Astrocyte of the hippocampus (primary cell): ENCODE measurements at places on chromosomes 5 and 9.
A peak's percentile ranks its signal among the peaks of the same experiment; 100 is the strongest.

- no peak for DNase-seq
These were observed 1.6 kb downstream of the MGAT4B start for GRCh38 chr5:179805070-179805528.

DNA sequence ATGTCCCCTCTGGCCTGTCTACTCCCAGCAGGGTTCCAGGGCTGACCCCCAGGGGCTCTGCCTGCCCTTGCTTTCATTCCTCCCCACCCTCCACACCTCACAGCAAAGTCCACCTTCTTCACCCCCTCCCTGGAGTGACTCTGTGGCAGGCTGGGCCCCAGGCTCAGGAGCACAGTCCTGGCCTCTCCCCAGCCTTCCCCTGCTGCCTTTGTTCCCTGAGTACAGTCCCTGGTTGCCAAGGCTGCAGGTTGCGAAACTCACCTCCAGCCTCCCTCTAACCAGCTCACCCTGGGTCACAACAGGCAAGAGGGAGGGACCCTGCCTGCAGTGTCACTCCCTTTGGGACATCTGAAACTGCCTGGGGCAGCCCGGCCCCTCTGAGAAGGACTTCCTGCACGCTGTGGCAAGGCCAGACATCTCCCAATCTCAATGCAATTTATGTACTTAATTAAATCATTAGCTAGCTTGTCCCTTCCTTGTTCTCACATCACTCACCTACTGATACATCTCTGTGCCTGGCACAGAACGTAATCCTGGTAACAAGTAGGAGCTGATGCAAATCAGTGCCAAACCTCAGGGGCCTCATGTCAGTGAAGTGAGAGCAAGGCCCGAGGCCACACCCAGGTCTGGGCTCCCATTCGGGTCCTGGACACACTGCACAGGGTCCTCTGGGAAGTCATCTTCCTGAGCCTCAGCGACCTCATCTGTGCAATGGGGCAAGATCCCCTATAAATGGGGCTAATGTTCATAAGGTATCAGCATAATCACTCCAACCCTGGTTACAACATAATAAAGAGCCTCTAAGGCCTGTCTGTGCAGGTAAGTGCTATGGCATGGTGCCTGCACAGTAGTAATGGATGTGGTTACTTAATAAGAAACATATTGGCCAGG lies 27.3 kb upstream of the TRIM14 start:
- peak; percentile 22 for DNase-seq

- DNase-seq, result no peak
These were observed 37.9 kb upstream of the PIK3R1 start for GRCh38 chr5:68177676-68178075.

DNA sequence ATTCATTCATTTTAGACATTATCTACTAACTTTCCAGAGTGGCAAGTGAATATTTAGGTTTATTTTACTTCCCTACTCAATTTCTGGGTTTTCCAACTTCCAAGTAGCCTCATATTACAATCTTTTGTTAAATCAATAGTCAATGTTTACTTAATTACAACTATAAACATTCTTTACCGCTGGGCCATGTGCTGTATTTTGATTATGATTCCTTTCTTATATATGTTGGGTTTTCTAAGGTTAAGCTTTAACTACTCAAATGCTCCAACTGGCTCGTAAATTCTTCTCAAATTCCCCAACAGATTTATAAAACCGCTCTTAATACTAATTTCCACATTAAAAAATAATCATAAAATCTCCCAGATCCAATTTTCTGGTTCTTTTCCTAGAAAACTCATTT lies 110.1 kb upstream of the ABCA1 start:
- no peak for DNase-seq

DNA sequence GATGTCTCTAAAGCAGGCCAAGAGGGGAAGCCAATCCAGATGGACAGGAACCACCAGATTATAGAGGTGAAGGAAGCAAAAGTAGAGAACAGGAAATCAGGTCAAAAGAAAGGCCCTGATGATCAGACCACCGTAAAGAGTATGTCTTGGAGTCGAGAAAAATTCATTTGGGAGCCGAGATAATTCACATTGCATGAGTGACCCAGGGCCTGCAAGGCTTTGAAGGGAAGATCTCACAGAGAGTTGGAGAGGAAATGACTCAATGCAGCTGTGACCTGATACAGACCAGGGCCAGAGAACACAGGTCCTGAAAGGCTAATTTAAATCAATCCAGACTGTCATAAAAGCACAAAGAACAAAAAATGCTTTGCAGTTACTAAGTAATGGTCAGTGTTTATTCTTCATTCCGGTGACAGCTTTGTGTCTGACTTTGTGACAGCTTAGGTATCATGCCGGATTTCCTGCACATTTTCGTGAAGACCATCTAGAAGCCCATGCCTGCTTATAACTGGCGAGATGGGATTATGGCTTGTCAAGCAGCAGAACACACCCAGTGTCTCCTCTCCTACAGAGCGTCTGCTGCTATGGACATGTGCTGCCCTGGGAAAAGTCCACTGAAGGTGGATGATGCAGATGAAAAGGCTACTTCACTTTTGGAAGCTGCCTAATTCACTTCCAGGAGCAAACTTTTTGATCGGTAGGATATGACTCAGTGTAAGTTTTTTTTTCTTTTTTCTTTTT lies 5.8 kb upstream of the ACTBL2 start:
- DNase-seq, result peak; percentile 35

GRCh38 chr9:136059321-136059791 lies 35.7 kb downstream of the NACC2 start:
- no peak for DNase-seq

DNA sequence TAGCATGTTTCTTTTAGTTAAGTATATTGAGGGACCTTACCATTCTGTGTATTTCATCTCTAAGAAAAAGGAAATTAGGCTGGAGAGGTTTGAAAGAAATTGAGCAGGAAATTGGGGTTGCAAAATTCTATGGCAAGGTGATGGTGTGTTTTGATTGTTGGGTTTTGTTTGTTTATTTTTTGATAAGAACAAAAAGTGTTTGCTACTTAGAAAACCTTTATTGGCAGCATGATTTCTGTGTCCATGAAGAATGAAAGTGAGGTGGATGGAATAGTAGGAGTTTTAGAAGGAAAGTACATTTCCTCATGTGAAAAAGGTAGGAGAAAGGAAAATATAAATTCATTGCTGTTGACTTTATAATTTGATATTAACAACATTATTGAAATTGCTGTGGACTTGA lies 167.1 kb downstream of the CD180 start:
- no peak for DNase-seq

DNA sequence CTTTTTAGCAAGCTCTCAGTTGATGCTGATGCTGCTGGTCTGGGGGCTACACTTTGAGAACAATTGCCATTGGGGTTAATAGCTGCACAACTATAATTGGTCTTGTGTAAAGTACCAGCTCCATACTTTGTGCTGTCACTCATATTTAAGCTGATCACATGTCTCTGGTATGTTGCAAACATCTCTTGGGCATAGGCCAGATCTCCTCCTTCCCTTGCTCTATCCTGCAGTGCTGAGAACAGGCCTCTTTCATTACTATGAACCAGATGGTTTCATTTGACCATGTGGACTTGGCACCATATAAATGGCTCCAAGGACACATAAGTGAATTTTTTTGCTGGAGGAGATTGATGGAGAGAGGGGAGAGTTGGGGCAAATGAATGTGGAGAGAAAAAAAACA lies 48.4 kb downstream of the DMRT2 start:
- DNase-seq, result no peak

GRCh38 chr9:13726746-13727145 lies 447.3 kb upstream of the MPDZ start:
- DNase-seq, result no peak

DNA sequence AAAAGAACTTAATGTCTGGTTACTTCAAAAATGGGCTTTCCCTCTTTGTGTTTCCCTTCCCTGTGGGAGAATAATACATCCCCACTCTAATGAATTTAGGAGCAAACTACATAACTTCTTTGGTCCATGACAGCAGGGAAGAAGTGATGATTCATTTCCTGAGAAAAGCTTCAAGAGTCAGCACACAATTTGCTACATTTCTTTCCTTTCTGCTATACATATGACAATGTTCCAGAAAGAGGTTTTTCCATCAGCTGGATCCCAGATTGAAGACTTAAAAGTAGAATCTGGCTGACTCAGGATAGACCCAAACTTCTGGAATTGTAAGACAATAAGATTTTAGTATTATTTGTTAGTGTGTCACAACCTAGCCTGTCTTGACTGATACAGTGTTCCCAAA lies 126.1 kb downstream of the DRD1 start:
- DNase-seq, result no peak

GRCh38 chr9:127049044-127049443 lies 73.4 kb downstream of the ANGPTL2 start:
- DNase-seq, result peak; percentile 82

DNA sequence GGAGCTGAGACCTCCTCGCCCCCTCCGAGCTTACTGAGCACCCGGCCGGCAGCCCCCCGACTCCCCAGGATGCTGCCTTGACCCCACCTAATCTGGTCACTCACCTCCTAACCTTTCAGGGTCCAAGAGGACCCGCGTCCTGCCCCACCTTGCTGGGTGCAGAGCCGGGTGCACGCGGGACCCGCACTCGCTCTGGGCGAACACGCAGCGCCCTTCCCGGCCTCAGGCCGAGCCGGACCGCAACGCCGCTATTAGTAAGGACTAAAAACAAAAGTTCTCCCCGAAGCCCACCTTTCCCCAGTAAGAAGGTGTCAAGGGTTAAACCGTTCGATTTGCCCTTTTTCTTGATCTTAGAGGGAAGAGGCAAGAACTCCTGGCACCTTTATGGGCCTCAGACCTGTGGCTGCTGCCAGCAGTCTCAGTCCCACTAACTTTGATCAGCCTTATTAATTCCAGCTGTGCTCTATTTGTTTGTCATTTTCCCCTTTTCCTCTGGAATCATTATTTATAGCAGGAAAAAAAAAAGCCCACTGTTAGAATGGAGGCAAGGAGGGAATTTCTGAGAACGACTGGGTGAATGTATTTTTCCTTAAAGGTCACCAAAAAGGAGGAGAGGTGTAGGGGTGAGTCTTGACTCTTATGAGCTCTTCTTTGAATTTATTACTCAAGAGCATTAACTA lies 10.5 kb downstream of the IRX2 start:
- no peak for DNase-seq

- no peak for DNase-seq
These were observed 57.4 kb upstream of the PTPDC1 start for GRCh38 chr9:94026816-94027215.

DNA sequence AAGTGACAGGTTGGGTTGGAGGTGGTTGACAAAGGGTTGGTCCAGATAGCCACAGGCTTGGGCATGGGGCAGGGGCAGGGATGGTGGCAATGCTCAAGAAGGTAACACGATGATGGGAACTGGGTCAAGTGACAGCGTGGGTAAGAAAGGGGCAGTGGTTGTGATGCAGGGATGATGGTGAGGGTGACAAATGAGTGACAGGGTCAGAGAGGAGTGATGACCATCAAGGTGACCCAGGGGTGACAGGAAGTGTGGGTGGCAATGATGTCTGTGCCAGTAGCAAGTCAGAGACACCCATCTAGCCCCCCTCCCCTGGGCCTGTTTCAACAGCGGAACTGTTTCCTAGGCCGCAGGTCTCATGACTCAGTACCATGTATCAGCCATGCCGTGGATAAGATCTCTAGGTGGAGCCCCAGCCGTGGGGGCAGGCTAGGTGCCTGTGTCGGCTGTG lies 20.5 kb downstream of the AQP3 start:
- DNase-seq, result no peak

DNA sequence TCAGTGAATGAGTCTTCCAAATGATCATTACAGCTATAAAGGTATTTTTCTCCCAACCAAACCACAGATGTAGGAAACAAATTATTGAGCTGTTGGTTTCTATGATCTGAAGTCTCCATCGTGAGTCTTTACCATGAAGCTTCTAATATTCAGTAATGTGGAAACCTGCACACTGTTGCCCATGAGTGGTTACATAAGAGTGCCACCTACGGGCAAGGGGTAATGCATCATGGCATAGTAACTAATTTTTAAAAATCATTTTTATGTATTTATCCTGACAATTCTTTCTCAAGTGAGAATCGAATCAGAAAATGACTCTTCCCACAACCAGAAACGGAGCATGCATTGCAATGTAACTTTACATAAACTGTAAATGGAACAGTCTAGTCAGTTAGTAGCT lies 282.5 kb upstream of the SMARCA2 start:
- DNase-seq, result no peak

DNA sequence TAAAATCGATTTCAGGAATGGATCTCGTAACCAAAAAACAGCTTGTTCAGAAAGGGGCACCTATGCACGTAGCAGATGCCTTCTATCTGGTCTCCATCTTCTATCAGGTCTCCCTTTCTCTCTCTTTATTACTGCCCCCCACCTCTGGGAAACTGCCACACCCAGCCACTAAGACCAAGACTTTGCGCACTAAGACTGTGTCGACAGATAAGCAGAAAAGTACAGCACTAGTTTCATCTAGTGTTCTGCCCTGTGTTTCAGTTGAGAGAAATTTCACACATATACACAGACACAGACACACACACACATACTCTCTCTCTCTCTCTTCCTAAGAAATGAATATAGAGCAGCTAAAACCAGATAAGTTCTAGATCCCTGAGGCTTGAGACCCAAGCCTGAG lies 210.1 kb upstream of the MAP3K1 start:
- DNase-seq, result no peak

- DNase-seq, result peak; percentile 21
These were observed 700.3 kb upstream of the TYRP1 start for GRCh38 chr9:11992866-11993265.

- no peak for DNase-seq
These were observed 77.2 kb downstream of the FBXL7 start for GRCh38 chr5:15577132-15577531.

- no peak for DNase-seq
These were observed 255.5 kb downstream of the PDE4D start for GRCh38 chr5:59637884-59638580.

GRCh38 chr5:17336054-17336453 lies 118.6 kb downstream of the BASP1 start:
- DNase-seq, result no peak

- no peak for DNase-seq
These were observed 497.1 kb downstream of the NFIB start for GRCh38 chr9:13816837-13817236.

DNA sequence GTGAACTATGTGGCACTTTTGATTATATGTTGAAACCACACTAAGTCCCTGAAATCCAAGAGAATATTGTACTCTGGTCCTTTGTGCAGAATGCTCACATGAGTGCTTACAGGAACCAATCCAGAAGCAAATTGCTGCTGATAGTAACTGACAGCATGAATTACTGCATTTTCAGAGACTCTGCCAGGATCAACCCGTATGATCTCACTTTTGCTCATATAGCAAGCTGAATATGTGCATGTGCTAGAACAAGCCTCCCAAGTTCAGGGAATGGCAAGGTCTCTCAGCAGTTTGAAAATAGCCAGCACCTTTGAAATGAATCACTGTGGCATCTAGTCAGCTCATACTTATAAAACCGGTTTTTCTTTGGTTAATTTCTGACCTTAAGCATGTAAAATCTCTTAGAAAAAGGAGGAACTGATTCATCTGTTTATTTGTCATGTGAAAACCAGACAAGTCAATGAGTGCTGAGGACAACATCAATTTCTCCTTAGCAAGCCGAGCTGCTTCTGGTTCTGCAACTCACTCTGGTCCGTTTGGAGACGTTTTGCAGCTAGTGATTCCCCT lies 215.7 kb upstream of the ELL2 start:
- peak; percentile 72 for DNase-seq

GRCh38 chr5:169670769-169671525 lies 33.9 kb downstream of the DOCK2 start:
- no peak for DNase-seq

GRCh38 chr5:54450542-54450941 lies 5.0 kb upstream of the HSPB3 start:
- no peak for DNase-seq
